ENCODE measurements at places on chromosomes 1 and 21. TPM values are rescaled to one million over a fixed set of nuclear protein-coding genes. Genes with fewer than 3 reads are reported as not detected.

DNA sequence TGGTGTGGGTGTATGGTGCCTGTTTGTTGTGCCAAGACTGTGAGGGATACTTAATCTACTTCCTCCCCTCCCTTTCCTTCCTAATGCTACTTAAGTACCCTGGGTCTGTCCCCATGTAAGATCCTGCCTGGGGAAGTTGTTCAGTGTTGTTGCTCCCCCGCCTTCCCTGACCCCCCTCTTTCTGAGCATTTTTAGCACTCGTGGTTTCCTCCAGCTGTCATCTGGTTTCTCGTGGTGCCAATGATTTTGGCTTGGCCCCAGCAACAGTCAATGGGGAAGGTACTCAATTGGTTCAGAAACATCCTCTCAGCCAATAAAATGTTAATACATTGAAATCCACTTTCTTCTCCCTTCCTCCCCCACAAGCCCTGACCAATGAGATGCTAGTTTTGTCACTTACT, 8.0 kb upstream of the B4GALT3 start:
- DNase-seq, result peak; percentile 45

- no peak for DNase-seq
Observed at GRCh38 chr1:221263831-221264767, 384.9 kb downstream of the HLX start.

ESPN gene
- total RNA-seq, result 8.4 TPM

DNA sequence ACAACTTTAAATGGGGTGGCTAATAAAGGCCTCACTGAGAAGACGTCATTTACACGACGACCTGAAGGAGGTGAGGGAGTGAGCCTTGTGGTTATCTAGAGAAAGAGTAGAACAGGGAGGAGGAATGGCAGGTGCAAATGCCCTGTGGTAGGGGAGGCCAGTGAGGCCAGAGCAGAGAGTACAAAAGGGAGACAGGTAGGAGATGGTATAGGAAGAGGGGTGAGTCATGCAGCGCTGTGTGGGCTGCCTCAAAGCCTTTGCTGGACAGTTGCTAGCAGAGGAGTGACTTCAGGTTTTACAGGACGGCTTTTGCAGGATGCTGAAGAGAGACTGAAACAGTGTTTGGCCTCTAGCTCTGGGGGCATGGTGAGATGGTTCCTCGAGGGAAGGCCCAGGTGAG, 116.0 kb downstream of the IER5 start:
- DNase-seq, result no peak

CCDC181 gene
- 10.9 TPM for total RNA-seq

DNA sequence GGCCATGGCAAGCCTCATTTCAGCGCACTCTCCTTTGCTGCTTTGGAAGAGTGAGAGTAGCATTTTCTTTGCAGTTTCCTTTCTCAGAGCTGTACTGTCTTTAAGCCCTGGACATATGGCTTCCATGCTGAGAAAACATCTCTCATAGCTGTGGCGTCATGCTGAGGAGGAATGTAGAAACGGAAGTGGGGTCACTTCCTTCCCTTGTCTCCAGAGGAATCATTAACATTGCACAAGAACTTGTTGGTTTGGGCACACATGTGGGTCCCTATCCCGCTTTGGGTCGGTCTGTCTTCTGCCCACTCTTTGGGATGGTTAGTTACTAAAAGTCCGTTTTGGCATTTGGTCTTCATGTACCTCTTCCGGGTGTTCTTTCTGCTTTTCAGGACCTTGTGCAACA, 5.6 kb downstream of the MFN2 start:
- DNase-seq, result no peak

DNA sequence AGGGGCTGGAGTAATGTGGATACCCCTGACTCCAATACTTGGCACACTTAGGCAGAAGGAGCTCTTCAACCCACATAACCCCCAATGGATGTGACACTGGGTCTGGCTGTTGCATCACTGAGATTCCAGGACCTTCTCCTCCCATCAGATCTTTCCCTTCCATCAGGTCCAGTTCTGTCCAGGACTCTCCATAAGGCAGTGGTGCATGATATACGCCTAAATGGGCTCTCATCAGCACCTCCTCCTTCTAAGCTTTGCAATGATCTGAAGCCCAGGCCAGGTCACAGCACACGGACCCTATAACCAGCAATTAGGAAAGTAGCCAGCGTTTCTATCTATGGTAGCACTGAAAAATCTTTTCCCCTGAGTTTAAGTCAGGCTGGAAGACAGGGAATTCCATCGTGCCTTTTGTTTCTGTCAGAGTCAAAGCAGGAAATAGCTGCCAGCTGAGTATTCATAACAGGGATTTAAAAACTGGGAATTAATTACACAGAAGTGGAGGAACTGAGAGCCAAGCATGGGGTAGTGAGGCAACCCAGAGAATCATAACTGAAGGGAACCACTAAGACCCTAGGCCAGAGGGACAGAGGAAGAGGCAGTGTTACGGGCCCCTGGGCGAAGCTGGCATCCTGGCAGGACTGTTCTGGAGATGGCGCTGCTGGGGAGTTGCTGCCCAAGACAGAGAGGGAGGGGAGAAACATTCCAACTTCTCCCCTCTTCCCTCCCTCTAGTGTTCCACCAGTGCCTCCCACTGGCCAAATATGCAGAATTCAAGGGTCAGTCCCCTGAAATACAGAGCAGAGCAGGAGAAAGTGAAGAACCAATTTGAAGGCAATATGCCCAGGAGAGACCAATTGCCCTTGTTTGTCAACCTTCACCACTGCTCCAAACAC, 37.5 kb upstream of the HOOK1 start:
- no peak for DNase-seq

KRTAP12-2 gene
- not detected for total RNA-seq

GBP6 gene
- total RNA-seq, result 0.45 TPM

GRCh38 chr1:109883248-109883955, 27.2 kb upstream of the CSF1 start:
- peak; percentile 45 for DNase-seq

DNA sequence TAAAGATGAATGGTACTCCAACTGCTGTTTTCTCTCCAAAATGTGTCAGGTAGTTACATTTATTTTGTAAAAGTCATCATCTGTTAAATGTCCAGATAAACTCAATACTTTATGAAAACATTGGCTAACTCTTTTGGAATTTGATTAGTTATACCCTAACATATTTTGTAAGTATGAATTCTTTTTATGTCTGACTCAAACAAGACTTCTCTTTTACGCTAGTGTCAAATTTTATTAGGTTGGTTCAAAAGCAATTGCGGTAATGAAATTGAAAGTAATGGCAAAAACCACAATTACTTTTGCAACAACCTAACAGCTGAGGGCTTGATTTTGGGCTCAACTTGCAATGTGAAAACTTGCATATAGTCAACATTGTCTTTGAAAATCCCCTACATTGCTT, 41.0 kb upstream of the USP25 start:
- no peak for DNase-seq

FCRL1 gene
- total RNA-seq, result not detected

- DNase-seq, result no peak
Observed at GRCh38 chr1:50852889-50853288, 107.2 kb downstream of the FAF1 start.

DNA sequence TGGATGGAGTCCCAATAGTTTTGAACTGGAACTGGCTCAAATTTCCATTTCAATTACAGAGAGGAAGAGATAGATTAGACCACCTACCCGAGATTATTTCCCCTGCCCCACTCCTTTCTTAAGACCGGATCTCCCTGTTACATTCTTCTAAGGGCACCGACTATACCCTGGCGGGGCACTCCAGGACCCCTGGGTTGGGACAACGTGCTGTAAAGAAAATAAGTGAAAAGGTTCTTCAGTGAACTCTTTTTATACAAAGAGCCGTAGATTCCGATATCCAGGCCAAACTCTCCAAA, 6.7 kb downstream of the NR5A2 start:
- DNase-seq, result no peak

CA14 gene
- total RNA-seq, result 1.2 TPM

- DNase-seq, result no peak
Observed at GRCh38 chr1:5620997-5621396, 371.2 kb downstream of the NPHP4 start.

- DNase-seq, result no peak
Observed at GRCh38 chr1:54883349-54884102, 3.5 kb downstream of the DHCR24 start.

C1orf116 gene
- total RNA-seq, result 1.3 TPM

DNA sequence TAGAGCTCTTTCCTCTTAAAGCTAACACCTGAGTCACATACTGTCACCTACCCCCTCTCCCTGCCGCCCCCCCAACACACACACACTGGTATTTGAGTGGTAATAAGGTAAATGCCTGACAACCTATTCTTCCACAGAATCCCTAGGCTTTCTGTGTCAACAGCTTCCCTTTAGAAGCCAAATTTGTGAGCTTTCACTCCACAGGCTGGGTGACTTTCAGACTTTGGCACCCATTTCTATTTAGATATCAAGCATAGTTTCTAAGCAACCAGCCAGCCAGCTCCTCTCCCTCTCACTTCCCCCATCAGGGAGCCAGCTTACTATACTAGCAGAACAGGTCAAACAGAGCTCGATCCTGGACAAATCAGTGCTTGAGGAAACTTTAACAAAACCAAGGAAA, 3.2 kb upstream of the C1orf74 start:
- DNase-seq, result no peak

DNA sequence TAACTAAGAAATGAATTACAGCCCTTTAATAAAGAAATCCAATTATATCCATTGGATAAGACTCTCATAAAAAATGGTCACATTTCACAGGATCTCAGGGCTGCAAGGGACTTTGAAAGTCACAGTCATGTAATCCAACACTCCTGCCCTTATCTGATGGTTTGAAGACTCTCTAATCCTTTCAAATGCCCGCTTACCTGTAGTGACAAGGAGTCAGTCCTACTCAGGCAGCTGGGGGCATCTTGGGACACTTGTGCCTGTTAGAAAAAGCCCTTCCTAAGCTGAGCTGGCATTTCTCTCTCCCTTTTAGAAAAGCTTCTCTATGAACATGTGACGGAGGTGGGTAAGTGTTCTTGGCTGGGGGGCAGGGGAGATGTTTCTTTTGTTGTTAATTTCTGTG, 11.0 kb upstream of the ZNF691 start:
- no peak for DNase-seq

DNA sequence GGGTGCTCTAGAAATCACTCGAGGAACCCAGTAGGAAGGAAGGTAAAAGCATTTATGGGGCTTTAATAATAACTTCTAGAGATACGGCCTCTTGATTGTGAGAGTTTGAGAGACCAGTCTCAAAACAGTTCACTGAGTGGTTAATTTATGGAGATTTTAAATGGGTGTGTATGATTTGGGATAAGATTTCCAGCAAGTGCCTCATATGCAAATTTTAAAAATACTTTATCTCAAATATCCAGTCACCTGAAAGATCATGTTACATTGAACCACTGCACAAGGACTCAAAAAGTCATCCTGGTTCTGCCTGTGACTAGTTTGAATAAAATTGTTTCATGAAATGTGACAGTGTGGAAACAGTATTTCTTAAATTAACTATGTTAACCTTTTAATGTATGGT, 64.5 kb downstream of the HUNK start:
- no peak for DNase-seq
